Articular chondrocyte of knee joint (primary cell): ENCODE measurements at places on chromosomes 7 and 10. TPM values are rescaled to one million over a fixed set of nuclear protein-coding genes. Genes with fewer than 3 reads are reported as not detected.

Gene PRKG1
- 16.5 and 21.0 TPM in 2 replicates for total RNA-seq

Gene CHST15
- 43.9 and 73.6 TPM in 2 replicates for total RNA-seq

Gene PON1
- under 0.01 TPM in 1 of 2 replicates, not detected in the other for total RNA-seq

Gene HEPACAM2
- total RNA-seq = under 0.01 TPM in 1 of 2 replicates, not detected in the other

Gene CHRM2
- total RNA-seq = not detected in 2 replicates

Gene CUL2
- 37.6 and 40.2 TPM in 2 replicates for total RNA-seq

Gene TMEM184A
- total RNA-seq = under 0.01 and 0.26 TPM in 2 replicates

Gene MCM10
- total RNA-seq = 3.1 and 4.1 TPM in 2 replicates

Gene NPY
- not detected in 2 replicates for total RNA-seq

Gene BAG3
- total RNA-seq = 14.5 and 15.7 TPM in 2 replicates

Gene RBP3
- total RNA-seq = not detected in 2 replicates

Gene ACTL6B
- total RNA-seq = 0.11 TPM in 1 of 2 replicates, not detected in the other

Gene CLDN15
- total RNA-seq = 1.7 and 2.0 TPM in 2 replicates

Gene HGF
- total RNA-seq = 0.13 and 0.65 TPM in 2 replicates

Gene AGMO
- total RNA-seq = 0.32 and 0.52 TPM in 2 replicates

Gene ZNF488
- total RNA-seq = 0.11 and 0.13 TPM in 2 replicates

Gene JCAD
- 37.0 and 73.6 TPM in 2 replicates for total RNA-seq

Gene HIF1AN
- 15.9 and 17.9 TPM in 2 replicates for total RNA-seq

Gene A1CF
- not detected in 2 replicates for total RNA-seq

Gene OR9A2
- total RNA-seq = 0.22 TPM in 1 of 2 replicates, not detected in the other

Gene RNF133
- total RNA-seq = 1.0 and 1.3 TPM in 2 replicates

Gene MKX
- 10.1 and 14.8 TPM in 2 replicates for total RNA-seq

Gene JAKMIP3
- total RNA-seq = 0.52 and 0.54 TPM in 2 replicates

Gene NUTM2E
- 0.13 TPM in 1 of 2 replicates, not detected in the other for total RNA-seq
